NCI-H526 treated with DMSO at 0.1 percent for 48 hours (cell line): ENCODE measurements at places on chromosomes 1 and 21.

DNA sequence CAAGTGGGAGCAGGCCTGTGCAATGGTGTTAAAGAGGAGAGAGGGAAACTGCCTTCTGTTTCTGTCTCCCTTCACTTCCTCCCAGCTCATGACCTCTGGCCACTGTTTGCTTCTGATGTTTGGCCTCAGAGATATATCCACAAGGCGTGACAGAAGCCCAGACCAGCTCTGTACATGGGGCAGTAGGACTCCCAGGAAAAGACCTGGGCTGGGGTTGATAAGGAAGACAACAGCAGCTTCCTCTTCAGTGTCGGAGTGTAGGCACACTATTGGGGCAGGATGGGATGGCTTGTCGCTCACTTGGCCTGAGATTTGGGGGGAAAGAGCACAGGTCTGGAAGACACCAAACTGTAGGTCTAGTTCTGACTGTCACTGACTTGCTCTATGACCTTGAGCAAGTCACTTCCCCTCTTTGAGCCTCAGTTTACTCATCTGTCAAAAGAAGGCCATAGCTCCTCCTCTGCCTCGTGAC, 67.8 kb upstream of the KLHDC7A start:
- no peak for DNase-seq

DNA sequence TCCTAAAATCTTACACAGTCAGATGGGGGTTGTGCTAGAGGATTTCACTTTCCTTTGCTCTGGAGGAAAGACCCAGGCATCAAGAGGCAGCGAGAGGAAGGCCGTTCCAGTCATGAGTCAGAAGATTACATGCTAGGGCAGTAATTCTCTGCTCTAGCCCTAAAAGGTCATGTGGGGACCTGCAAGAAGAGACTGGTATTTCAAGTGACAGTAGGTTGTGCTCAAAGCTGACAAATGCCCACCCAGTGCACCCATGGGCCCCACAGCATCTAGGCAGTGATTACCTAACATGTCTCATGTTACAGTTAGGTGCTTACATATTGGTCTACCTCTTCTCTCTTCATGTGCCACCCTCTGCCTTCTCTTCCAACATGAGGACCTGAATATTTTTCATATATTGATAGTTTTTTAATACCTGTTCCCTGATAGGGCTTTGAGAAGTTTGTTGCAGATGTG, 99.7 kb upstream of the BEND5 start:
- no peak for DNase-seq

- DNase-seq: no peak
Measured at GRCh38 chr1:206012086-206012859, 9.1 kb upstream of the RAB7B start.

- no peak for DNase-seq
Measured at GRCh38 chr1:42837709-42838108, 8.7 kb upstream of the ZNF691 start.

- no peak for DNase-seq
Measured at GRCh38 chr1:228776449-228776848, 41.2 kb downstream of the RHOU start.

GRCh38 chr1:44842486-44842861, 579 bp downstream of the PTCH2 start:
- no peak for DNase-seq

DNA sequence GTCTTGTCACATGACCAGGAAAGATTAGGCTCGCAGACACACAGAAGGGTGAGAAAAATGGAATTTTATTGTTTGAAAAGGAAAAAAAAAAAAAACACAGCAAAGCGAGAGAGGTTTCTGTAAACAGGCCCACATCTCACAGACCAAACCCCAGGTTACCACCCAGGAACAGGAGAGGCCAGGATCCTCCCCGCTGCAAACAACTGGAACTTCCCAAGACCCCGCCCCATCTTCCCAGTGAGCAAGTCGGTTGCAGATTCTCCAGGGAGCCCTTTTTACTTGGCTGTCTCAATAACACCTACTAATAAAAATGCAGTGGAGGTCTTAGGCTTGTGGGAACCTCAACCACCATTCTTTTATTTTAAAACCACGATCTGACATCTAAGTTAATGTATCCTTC, 84.7 kb upstream of the ETS2 start:
- no peak for DNase-seq

DNA sequence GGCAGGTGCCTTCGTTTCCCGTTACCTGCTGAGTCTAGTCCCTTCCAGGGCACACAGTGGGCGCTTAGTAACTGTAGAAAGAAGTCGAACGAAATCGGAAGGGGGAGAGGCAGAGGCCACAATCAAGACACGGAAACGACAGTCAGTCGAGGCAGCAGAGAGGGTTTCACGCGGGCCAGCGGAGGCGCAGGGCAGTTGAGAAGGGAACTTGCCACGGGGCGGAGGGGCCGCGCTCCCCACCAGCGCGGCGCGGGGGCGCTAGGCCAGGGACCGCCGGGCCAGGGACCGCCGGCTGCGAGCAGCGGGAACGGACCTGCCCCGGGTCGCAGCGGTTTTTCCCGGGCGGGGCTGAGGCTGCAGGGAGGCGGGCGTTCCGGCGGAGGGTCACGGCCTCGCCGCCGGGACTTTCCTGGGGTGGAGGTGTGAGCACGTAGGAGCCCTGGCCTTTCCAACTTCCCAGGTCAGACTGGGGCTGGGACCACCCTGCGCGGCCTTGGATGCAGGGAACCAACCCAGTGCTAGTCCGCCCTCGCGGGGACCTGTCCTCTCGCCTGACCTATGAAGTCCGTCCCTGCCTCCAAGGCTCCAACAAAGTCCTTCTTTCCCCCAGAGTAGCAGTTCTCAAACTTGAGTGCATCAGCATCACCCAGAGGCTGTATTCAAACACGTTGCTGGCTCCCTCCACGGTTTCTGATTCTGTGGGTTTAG, 150.1 kb upstream of the FGGY start:
- DNase-seq: no peak

- peak; percentile 27 for DNase-seq
Measured at GRCh38 chr1:67814121-67814772, 19.0 kb downstream of the GNG12 start.

- DNase-seq: no peak
Measured at GRCh38 chr1:233389893-233390292, 62.4 kb downstream of the MAP3K21 start.

- no peak for DNase-seq
Measured at GRCh38 chr1:186620566-186621350, 59.5 kb downstream of the PTGS2 start.

DNA sequence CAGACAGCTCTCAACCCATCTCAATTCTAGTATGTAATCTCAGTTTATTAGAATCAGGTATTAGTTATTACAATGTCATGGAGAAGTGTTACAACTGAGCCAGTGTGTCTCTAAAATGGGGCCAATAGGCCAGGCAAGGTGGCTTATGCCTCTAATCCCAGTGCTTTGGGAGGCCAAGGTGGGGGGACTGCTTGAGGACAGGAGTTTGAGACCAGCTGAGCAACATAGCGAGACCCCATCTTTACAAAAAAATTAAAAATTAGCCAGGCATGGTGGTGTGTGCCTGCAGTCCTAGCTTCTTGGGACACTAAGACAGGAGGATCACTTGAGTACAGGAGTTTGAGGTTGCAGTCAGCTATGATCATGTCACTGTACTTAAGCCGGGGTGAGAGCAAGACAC, 104.9 kb downstream of the BCAR3 start:
- no peak for DNase-seq

- no peak for DNase-seq
Measured at GRCh38 chr1:116325922-116326321, 47.1 kb upstream of the ATP1A1 start.

DNA sequence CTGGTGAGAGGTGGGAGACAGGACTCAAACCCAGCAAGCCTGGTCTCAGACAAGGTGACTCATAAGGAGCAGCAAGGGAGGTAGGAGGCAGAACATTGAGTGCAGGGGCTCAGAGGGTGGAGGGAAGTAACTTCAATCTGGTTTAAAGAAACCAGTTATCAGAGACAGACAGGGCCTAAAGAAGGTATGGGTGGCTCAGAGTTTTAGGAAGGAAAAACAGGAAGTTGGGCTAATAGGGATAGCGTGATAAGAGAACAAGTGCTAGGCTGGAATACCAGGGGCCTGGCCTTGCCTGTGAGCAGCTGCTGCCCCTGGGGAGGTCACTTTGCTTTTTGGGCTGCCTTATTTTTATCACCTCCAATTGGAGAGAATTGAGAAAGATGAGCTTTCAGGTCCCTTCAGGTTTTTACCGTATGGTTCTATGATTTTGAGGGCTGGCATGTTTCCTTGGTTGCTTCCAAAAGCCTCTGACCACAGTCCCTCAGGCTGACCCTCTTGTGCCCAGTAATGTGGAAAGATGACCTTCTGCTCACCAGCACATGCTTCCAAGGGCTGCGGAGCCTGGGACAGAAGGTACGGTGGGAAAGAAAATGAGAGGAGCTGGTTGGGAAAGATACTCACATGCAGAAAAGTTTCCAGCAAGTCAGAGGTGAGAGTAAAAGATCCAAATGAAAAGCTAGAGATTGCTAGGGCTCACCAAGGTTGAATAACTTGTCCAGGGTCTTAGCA, 77.0 kb downstream of the DDR2 start:
- no peak for DNase-seq

DNA sequence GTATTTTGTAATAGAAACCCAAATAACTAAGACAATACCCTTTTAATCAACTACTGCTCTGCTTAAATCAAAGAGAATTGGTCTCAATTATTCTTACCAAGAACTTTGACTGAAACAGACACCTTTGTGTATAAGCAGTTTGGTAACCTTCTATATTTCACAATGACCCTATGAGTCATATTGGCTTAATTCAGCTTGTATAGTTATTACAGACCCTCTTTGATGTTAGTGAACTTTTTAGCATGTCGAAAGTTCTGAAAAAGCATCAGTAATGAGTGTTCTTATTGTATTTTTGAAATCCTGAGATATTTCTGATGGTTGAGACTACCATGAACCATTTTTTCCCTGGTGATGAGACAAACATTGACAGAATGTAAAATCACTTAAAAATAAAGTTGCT, 43.3 kb upstream of the RABGAP1L start:
- no peak for DNase-seq

- no peak for DNase-seq
Measured at GRCh38 chr1:66768965-66769364, 16.7 kb downstream of the DYNLT5 start.

DNA sequence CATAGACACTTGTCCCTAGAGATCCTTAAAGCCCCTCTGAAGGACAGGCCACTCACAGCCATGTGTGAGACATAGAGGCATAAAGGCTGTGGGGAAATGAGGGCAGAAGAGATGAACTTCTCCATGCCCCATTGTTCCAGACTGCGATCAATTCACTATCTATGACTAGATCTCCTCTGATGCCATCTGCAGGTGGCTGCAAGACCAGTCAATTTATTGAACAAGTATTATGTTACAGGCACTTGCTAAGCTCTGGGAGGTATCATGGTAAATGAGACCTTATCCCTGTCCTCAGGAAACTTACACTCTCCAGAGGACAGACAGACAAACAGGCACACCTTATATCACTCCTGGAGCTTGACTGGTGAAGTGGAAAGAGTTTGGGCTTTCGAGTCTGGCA, 22.9 kb downstream of the UBIAD1 start:
- no peak for DNase-seq

- DNase-seq: no peak
Measured at GRCh38 chr1:69409731-69410456, 157.8 kb upstream of the LRRC7 start.

DNA sequence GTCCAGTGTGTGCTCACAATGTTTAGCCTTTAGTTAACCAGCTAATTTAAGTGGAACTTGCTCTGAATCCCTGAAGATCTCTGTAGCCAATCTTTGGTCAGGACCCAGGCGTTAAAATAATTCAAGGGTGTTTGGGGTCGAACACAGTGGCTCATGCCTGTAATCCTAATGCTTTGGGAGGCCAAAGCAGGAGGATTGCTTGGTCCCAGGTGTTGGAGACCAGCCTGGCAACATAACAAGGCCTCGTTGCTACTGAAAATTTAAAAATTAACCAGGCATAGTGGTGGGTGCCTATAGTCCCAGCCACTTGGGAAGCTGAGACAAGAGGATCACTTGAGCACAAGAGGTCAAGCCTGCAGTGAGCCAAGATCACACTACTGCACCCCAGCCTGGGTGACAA, 94.3 kb downstream of the ITSN1 start:
- DNase-seq: no peak

- no peak for DNase-seq
Measured at GRCh38 chr1:19042675-19043578, 86.5 kb upstream of the IFFO2 start.

DNA sequence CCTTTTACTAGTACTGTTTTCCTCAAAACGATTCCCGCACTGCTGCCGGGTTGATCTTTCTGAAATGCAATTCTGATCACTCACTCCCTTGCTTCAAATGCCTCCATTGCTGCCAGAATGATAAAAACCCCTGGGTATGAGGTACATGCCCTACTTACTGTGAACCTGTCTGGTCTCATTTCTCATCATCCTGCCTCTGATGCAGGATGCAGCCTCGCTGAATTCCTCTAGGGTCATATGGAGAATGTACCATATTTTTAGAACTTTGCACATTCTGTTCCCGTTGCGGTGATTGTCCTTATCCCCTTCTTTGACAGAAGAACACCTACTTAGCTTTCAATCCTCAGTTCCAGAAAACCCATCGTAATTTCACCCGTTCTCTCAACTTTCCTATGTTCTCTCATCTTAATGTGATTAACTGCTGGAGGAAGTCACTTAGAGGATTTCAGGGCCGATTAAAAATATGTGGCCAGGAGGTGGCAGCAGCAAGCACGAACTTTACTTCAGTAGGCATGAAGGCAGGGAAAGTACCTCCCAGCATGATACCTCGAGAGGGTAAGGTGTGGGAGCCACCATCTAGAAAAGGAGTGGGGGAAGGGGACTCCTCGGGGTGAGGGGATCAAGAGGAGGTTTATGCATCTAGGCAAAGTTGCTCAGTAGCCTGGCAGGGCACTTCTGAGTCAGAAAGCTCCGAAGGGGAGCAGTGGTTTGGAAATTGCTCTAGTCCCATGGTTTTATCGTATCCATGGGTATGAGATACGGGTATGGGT, 361.5 kb upstream of the ZP4 start:
- DNase-seq: no peak

DNA sequence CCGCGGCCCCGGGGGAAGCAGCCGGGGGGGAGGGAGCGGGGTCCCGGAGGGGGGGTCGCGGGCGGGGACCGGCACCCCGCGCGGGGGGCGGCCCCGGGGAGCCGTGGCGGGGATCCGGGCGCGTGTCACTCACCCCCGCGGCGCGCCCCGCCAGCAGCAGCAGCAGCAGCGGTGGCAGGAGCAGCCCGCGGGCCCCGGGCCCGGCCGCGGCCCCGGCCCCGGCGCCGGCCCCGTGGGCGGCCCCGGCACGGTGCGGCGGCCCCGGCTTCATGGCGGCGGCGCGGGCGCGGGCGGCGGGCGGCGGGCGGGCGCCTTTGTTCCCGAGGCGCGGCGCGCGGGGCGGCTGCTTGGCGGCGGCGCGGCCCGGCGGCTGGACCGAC, 252 bp downstream of the SDC3 start:
- no peak for DNase-seq

DNA sequence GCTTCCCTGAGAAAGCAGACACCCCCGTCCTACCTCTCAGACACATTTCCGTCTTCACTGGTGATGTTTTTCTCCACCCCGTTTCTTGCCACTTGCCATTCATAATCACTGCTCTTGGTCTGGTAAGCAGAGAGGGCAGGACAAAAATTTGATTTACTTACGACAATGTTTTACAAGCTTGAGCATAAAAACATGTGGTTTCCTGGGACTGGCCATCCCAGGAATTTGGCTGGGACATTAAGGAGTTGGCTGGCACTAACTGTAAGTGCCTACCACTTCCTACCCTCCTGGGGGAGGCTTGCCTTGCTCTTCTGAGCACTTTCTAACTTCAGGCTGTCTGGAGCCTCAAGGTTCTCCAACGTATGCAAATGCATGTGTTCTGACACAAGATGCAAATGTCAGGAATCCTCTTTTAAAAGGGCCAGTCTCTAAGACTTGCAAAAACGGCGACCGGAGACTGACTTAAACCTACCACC, 24.2 kb downstream of the ZBTB18 start:
- DNase-seq: no peak

- no peak for DNase-seq
Measured at GRCh38 chr1:78464449-78464891, 26.3 kb upstream of the PTGFR start.
